ENCODE measurements at places on chromosomes 12 and 14.

GRCh38 chr12:101642115-101643067, 47.6 kb downstream of the MYBPC1 start:
- ATAC-seq, result no peak

- peak; percentile 72 for ATAC-seq
These were observed 102.0 kb downstream of the EGLN3 start for GRCh38 chr14:33848706-33849454.

DNA sequence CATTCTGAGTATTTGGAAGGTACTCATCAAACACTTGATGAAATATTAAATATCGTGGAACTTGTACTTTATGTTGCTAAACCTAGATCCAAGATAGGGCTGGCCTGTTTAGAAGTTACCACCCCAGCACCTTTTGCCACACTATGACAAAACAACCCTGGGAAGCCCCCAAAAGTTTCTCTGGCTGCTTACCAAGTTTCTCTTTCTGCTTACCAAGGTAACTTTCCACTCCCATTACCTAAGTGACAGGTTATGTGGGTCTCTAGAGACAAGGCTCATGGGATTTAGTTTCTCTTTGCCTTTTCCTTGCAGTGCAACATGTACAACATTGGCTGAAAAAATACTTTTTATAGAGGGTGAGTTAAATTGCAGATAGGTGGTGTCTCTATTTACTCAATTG, 28.9 kb upstream of the PPM1A start:
- no peak for ATAC-seq

GRCh38 chr12:129064209-129064855, 211.1 kb downstream of the GLT1D1 start:
- no peak for ATAC-seq

- no peak for ATAC-seq
These were observed 624.2 kb downstream of the GALC start for GRCh38 chr14:87368751-87369150.

- ATAC-seq, result peak; percentile 18
These were observed 465.3 kb downstream of the RAD51B start for GRCh38 chr14:68284834-68285233.

- no peak for ATAC-seq
These were observed 341.7 kb downstream of the DPF3 start for GRCh38 chr14:72552236-72552635.

GRCh38 chr14:79354336-79354735, 857.0 kb downstream of the DIO2 start:
- no peak for ATAC-seq

GRCh38 chr12:129966146-129966995, 62.5 kb upstream of the TMEM132D start:
- no peak for ATAC-seq

GRCh38 chr12:90909069-90909770, 45.8 kb downstream of the CCER1 start:
- no peak for ATAC-seq

DNA sequence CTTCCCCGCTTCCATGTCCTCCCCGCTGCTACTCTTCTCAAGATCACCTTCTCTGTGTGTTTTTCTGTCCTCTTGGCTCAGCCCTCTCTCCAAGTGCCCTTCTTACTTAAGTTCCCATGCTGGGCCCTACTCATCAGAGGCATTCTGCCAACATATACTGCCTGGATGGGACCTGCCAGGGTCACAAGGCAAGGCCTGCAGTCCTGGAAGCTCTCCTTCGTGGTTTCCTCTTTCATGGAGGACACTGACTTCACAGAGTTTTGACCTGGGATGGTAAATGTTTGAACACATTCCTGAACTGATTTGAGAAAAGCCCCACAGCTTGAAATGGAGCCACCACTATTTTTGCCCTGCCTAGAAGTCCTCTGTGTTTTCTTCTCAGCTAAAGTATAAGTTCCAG, 140.9 kb downstream of the TMEM30B start:
- no peak for ATAC-seq

GRCh38 chr14:85413836-85414526, 116.0 kb upstream of the FLRT2 start:
- no peak for ATAC-seq

DNA sequence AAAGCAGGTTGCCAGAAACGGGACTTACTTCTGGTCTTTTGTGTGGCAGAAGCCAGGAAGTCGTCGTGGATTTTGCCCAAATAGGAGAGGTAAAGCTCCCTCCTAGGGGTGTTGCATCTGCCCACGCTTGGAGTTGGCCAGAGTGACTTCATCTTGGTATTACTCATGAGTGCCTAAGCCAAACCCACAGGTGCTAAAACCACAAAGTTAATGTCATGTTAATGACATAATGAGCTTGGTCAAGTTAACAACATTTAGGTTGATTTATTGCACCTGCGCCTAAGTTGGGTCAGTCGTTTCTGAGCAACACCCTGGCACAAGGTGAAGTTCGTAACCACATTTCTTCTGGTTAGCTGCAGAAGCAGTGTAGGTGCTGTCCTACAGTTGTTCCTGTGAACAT, 225.2 kb downstream of the FUT8 start:
- ATAC-seq, result peak; percentile 79

DNA sequence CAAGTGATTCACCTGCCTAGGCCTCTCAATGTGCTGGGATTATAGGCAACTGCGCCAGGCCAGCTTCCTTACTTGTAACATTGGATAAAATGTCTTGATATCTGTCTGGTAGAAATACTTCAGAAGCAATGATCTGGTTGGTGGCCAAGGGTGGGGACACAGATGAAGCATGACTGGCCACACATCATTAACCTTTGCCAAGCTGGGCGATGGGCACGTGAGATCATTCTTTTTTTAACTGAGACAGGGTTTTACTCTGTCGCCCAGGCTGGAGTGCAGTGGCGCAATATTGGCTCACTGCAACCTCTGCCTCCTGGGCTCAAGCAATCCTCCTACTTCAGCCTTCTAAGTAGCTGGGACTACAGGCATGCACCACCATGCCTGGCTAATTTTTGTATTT, 31.1 kb downstream of the PLEKHH1 start:
- ATAC-seq, result peak; percentile 20

DNA sequence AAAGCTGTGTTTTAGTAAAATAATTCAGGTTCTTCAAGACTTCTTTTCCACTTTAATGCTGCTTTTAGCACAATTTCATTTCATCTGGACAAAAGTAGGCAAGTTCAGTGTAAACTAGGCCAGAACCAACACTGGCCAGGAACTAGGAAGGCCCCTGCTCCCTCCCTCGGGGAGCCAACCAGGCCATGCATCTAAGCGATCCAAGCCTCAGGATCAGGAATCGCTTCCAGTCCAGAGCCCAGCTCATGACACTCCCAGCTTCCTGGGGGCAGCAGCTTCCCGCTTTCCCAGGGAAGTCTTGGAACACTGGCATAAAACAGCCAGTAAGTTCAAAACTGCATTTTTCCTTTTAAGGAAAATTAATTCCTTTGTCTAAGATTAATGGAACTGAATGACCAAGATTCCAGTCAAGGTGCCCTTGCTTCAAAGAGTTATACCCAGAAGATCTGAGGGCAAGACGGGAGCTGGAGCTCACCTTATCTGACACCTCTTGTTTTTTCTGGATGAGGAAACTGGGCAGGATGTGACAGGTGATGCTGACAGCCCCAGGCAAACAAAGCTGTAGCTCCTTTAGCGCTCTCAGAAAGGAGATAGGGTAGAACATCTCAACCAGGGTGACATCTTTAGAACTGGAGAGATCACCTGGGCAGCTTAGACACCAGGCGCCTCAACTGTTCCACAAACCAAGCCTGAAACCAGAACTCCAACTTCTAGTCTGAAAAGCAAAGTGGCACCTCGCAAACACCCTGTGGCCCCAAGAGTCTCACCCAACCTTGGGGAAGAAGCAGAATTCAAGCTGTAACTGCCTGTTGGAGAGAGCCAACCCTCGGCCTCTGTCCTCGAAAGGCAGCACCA, 61.4 kb upstream of the PNMA1 start:
- no peak for ATAC-seq

- peak; percentile 28 for ATAC-seq
These were observed 101.8 kb upstream of the EIF5 start for GRCh38 chr14:103232031-103232808.

DNA sequence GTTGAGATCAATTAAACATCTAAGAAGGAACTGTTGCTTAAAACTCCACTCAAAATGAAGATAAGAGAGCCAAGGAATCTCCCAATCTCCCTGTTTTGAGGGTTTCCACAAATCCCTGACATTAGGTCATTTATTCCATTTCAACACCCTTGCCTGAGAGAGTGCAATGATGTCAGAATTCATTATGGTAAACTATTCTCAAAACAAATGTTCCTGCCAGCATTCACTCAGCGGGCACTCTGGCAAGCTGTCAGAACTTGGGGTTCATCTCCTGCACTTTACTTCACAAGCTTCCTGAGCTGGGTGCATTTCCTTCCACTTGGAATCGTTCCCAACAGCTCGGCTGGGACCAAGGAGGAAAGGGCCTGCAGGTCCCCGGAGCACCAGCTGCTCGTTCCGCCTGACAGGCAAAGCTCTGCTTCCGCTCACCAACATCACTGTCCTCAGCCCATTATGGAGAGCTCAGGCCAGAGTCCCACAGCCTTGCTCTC, 117.8 kb downstream of the TTC7B start:
- no peak for ATAC-seq

GRCh38 chr12:123962513-123962912, 10.1 kb downstream of the CCDC92 start:
- no peak for ATAC-seq

DNA sequence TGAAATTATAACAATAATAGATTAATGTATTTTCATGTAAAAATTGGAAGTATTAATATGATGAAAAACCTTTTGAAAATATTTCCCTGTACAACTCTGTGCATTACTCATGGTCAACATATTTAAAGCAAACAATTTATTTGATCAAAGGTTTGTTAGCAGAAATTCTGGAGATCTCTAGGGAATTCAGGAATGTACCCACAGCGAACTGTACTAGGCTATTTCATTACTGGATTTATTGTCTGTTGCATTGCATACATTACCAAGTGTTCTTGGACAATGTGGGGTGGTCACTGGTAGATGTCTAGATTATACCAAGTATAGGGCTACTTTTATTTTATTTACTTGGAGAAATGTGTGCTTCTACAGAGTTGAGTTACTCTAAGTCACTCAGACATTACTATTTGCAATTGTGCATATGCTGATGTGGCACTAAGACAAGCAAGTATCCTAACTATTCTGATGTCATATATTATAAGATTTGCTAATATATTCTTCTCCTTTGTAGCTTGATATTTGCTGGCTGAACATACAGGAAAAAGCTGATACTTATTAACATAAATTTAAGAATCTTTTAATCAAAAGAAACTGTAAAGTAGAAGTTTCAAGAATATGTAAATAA, 323.3 kb downstream of the CCER1 start:
- no peak for ATAC-seq

- ATAC-seq, result no peak
These were observed 10.6 kb upstream of the ART4 start for GRCh38 chr12:14853961-14854360.

- ATAC-seq, result no peak
These were observed 123.6 kb downstream of the METTL25 start for GRCh38 chr12:82481954-82482353.

- no peak for ATAC-seq
These were observed 126.4 kb upstream of the FOXN3 start for GRCh38 chr14:89543425-89543790.

- no peak for ATAC-seq
These were observed 78.8 kb upstream of the SLC38A4 start for GRCh38 chr12:46904406-46905238.

GRCh38 chr14:72603639-72604038, 290.3 kb downstream of the DPF3 start:
- no peak for ATAC-seq

DNA sequence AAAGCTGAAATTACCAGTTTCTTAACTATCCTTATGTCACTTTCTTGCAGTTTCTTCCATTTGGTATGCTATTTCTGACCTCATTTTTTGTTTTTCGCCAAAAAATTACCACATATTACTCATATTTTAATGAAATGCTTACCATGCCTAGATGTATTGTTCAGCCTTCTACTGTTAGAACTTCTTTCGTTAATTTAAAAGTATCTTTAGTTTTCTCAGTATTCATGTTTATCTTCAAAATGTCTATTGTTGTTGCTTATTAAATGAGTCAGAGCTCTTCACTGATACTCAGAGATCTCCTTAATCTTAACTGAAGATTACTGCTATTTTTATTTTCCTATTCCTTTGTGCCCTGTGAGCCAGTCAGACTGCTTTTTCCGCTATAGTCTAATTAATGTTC, 20.5 kb downstream of the RAP1B start:
- ATAC-seq, result no peak

- ATAC-seq, result peak; percentile 16
These were observed 35.9 kb downstream of the TESC start for GRCh38 chr12:117063162-117063911.

DNA sequence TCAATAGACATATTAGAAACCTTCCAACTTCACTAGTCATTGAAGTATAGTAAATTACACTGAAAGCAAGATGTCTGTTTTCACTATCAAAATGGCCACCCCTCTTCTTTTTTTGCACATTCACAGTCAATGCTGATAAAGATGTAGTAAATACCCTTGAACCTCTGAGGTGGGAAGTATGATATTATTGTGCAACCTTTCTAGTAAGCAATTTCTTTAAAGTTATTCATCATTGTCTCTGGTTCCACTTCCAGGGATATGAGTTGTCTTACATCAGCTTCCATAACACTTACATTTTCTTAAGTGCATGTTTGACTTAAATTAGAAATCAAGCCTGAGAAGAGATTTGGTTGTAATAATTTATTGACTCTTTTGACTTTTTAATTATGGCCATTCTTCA, 453.9 kb upstream of the MGAT4C start:
- ATAC-seq, result no peak

DNA sequence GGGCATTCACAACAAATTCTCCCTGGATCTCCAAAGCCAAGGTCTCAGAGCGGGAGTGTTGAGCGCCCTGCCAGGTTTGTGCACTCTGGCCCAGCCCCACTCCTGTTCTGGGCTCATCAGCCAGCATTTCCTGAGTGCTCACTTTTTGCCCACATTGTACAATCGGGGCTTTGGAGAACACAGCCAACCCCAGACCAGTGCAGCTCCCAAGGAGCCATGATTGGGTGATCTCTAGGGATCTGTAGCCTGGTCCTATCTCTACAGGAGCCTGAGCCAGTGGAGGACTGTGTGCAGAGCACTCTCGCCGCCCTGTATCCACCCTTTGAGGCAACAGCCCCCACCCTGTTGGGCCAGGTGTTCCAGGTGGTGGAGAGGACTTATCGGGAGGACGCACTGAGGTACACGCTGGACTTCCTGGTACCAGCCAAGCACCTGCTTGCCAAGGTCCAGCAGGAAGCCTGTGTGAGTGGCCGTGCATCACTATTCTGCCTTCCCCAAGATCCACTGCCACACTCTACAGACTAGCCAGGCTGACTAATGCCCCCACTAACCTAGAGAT, 2.8 kb downstream of the ARHGEF40 start:
- no peak for ATAC-seq

DNA sequence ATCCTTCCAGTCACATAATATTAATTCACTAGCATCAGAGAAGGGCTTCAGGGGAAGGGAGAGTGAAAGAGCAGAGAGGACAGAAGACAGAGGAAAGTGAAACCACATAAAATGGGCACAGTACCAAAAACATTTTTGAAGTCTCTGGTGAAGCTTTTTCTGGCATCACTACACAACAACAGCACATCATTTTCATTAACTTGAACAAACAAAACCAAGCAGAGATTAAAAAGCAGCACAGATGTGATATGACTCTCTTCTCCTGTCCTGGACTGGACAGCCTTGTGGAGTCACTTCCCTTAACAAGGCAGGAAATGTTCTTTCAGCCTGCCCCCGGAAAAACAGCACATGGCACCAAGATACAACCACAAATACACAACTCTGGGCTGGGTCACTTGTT, 112.0 kb downstream of the TSPAN8 start:
- ATAC-seq, result no peak

All from esophagus mucosa (tissue), 1 donor.